Esophagus muscularis mucosa (tissue), 4 donors: ENCODE measurements at places on chromosomes 1 and 21. TPM values are rescaled to one million over a fixed set of nuclear protein-coding genes. Genes with fewer than 3 reads are reported as not detected.

HCRTR1 gene
- total RNA-seq, result 0.45 TPM

MRPS6 gene
- total RNA-seq, result 19.5 TPM

KCNH1 gene
- total RNA-seq, result 0.50 TPM

DNA sequence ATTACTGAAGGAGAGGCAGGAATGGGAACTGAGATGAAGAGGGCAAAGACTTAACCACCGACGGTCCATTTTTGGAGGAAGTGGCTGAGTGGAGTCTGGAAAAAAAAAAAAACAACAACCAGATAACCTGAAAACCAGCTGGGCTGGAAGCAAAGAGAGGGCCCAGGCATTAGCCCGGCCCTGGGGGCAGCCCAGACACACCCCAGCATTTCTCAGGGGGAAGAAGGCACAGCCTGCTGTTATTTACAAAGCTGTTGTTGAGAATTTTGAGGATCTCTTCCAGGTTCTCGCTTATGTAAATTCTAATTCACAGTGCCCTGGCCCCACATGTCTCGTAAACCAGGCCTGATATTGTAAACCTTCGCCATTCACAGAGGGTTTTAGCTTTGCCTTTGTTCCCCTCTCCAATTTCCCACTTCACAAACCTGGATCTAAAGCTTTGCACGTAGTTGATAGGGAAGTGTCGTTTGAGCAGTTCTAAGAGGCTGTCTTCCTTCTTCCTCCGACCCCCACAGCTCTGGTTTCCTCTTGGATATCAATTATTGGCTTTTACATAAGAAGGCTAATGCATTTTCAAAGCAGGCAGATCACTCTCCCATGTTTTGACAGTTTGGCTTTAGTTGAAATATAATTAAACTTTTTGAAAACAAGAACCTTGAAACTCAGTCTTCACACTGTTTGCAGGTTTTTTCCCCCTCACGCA is 161.8 kb upstream of the IRF2BP2 start:
- no peak overlapping the region for H3K4me3 ChIP-seq
- peak overlapping the region; percentile 71 for H3K27ac ChIP-seq
- no peaks in the 10 kb centered on the region for H3K36me3 ChIP-seq
- peaks cover 6% of the 10 kb centered on the region for H3K27me3 ChIP-seq
- no peak for DNase-seq

DNA sequence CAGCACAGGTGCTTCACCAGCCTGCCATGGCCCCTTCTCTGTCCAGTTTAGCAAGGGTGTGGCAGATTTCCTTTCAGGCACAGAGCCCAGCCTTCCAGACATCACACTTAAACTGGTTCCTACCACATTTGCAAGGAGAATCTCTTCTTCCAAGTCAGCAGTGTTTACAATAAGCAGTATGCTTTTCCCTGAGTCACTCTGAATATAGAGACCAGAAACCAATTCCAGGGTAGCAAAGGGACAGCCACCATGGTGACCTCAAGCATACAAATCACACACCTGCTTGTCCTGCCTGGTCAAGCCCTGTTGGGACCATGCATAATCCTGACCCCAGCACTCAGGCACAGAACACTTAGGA is 8.7 kb upstream of the CBR3 start:
- no peak for DNase-seq
- no peak overlapping the region for H3K4me3 ChIP-seq
- no peaks in the 10 kb centered on the region for H3K27me3 ChIP-seq

DNA sequence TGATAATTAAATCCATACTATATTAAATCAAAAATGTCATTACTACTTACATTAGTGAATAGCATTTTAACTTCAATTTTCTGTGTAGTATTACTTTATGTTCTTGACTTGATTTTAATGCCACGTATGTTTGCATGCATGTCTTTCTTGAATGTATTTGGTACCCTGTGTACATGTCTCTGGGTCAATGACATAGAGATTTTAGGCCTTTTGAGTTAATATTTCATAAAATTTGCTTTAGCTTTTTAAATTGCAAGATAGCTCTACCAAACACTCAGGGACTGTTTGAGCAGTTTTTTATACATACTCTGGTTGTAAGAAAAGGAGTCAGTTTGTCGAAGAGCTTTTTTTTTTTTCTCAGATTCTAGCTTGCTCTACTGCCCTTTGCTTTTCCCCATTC is 1.5 kb downstream of the MLLT11 start:
- no peak overlapping the region for H3K4me3 ChIP-seq
- H3K4me1 ChIP-seq, result peaks cover 31% of the 10 kb centered on the region
- H3K36me3 ChIP-seq, result peaks cover 6% of the 10 kb centered on the region
- H3K27me3 ChIP-seq, result no peaks in the 10 kb centered on the region
- no peak for DNase-seq

GRCh38 chr1:115811140-115811828 is 29.6 kb downstream of the NHLH2 start:
- no peaks in the 10 kb centered on the region for H3K36me3 ChIP-seq
- H3K4me3 ChIP-seq, result no peak overlapping the region
- no peaks in the 10 kb centered on the region for H3K4me1 ChIP-seq
- H3K27me3 ChIP-seq, result no peaks in the 10 kb centered on the region

- H3K4me3 ChIP-seq, result no peak overlapping the region
- H3K4me1 ChIP-seq, result no peaks in the 10 kb centered on the region
- no peaks in the 10 kb centered on the region for H3K36me3 ChIP-seq
These were observed 566.1 kb downstream of the AMY1C start for GRCh38 chr1:104315823-104316222.

DNA sequence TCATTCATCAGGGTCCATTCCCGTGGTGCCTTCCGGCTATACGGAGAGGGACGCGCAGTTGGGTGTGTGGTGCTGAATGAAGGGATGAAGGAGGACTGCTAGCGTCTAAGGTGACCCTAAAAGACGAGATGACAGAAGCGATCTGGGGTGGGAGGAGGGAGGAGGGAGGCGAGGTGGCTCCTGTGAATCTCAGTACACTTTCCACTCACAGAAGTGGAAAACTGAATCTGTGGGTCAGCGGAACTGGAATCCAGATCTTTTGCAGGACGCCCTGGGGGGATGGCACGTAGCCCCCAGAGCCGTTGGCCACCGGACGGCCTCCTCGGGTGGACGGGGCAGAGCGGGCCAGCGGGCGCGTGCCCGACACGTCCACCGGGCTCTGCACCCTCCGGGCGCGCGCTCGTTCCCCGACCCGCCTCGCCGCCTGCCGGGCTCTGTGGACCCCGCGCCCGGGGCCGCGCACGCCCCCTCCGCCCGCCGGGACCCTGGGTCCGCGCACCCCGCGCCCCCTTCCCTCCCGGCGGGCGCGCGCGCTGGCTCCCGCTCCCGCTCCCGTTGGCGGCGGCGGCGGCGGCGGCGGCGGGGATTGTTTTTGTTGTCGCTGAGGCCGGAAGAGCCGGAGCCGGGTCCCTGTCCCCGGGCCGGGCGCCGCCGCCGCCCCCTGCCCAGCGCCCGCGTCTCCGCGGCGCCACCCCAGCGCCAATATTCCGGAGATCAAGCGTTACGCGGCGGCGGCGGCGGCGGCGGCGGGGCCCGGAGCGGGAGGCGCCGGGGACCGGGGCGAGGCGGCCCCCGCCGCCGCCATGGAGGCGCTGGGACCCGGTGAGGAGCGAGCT is at the start of gene AGO4:
AGO4 (plus strand) TSS at position 403 of the 836 bp plus-strand sequence; CDS start at position 804, 401 bp downstream.
- no peaks in the 10 kb centered on the region for H3K27me3 ChIP-seq
- H3K4me1 ChIP-seq, result peaks cover 36% of the 10 kb centered on the region

DNA sequence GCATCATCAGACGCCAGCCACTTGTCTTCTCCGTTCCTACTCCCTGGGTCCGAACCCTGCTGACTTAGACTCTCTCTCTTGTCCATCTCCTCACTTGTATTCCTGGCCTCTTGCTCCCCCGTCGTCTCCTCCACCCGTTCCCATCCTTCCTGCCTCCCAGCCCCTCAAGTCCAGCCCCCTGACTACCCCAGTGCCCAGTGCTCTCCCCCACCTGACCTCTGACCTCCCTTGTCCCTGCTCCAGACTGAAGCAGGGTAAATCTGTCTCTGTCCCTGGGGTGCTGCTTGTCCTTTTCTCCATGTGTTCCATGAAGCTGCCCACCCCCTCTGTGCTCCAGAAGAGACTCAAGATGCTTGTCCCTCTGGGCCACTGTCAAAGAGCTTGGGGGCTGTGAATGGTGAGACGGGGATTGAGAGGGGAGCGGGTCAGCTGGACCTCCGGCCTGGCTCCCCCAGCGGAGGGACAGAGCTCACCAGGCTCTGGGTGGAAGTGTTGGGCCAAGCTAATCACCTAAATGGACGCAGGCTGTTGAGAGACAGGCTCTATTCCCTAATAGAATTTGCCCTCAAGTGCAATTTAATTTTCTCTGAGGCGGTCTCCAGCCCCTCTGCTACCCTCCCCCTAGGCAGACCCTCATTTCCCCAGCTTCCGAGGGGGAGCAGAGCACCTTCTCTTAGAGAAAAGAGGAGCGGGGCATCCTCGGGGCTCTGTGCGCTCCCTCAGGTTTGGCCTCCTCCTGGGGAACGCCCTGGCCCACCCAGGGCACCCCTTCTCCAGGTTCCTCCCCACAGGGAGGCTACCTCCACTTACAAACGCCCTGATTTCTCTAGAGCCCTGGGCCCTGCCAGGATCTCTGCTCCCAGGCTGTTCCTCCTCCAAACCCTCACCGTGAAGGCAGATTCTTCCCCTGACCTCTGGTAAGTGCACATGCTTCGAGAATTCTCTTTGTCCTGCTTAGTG is 11.0 kb upstream of the LHX4 start:
- H3K4me3 ChIP-seq, result no peak overlapping the region
- peaks cover 18% of the 10 kb centered on the region for H3K4me1 ChIP-seq
- H3K36me3 ChIP-seq, result no peaks in the 10 kb centered on the region

DNA sequence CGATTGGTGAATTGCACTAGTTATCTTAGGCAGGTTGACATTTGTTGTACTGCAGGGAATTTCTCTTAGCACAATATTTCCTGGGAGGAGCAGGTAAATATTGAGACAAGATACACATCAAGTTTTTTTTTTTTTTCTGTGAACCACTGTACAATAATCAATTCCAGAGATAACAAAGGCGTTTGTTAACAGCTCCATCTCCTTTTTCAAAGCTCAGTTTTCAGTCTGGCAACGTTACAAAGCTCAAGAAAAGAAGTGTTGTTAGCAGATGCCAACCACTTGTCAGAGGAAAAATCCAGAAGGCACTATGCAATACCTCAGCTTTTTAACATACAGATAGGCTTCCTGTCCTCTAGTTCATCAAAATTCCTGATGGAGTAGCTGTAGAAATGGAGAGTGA is 40.9 kb upstream of the DAB1 start:
- no peak for DNase-seq
- no peaks in the 10 kb centered on the region for H3K27me3 ChIP-seq
- H3K36me3 ChIP-seq, result no peaks in the 10 kb centered on the region
- no peak overlapping the region for H3K4me3 ChIP-seq
- no peak overlapping the region for H3K27ac ChIP-seq

- H3K4me1 ChIP-seq, result peaks cover 22% of the 10 kb centered on the region
- no peaks in the 10 kb centered on the region for H3K36me3 ChIP-seq
- H3K27me3 ChIP-seq, result no peaks in the 10 kb centered on the region
- no peak for DNase-seq
These were observed 55.3 kb upstream of the DSCAM start for GRCh38 chr21:40902299-40902698.

DNA sequence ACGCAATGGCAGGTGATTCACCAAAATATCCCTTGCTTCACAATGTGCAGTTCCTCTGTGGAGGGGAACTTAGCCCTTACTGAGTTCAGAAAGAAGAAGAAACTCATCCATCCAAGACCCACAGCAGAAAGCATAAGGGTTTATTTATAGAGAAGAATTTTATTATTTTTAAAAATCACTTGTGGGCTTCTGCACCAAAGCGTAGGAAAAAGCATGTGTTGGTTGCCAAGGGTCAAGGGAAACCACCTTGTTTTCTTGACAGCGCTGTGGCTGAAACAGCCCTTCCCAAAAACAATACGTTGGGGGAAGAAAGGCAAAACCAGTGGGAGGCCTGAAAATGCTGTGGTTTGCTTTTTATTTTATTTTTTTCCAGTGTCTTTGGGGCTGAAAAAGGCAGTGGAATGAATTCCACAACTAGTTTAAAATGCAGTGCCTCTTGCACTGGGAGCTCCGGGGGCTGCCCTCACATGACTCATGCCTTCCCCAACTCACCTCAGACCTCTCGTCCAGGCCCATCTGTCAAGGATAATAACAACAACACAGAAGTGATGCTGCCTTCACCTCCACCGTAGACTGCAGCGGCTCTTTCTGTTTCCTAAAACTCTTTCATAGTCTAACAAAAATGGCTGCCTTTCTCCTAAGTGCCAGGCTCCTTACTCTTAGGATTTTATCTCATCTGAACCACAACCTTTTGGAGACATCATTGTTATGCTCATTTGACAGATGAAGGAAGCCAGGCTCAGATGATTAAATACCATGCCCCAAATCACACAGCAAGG is 224.2 kb upstream of the JUN start:
- no peak for DNase-seq
- H3K27me3 ChIP-seq, result no peaks in the 10 kb centered on the region
- no peak overlapping the region for H3K4me3 ChIP-seq
- no peak overlapping the region for H3K27ac ChIP-seq

DNA sequence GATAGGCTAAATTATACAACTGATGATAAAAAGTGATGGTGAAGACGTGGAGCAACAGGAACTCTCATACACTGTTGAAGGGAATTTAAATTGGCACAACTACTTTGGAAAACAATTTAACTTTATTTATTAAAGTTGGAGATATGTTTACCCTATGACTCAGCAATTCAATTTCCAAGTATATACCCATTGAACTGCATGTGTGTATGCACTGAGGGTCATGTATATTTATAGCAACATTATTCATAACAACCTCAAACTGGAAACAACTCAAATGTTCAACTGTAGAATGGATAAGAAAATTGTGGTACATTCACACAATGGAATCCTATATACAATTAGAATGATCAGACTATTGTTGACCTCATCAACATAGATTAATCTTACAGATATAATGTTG is 16.5 kb upstream of the BCAS2 start:
- H3K27ac ChIP-seq, result no peak overlapping the region
- no peaks in the 10 kb centered on the region for H3K27me3 ChIP-seq
- no peaks in the 10 kb centered on the region for H3K4me1 ChIP-seq
- peaks cover 32% of the 10 kb centered on the region for H3K36me3 ChIP-seq
